Activated naive CD4-positive, alpha-beta T cell treated with anti-CD3 and anti-CD28 coated beads, Interleukin-2, amount 10 ng/mL, durations not matched to agents 5 hours and 36 hours (primary cell): ENCODE measurements at places on chromosomes 7 and 10. TPM values are rescaled to one million over a fixed set of nuclear protein-coding genes. Genes with fewer than 3 reads are reported as not detected.

CREB5 gene
- not detected for total RNA-seq

NPSR1 gene
- total RNA-seq, result not detected

ITPRID1 gene
- not detected for total RNA-seq

CFAP43 gene
- not detected for total RNA-seq

ZYX gene
- 169 TPM for total RNA-seq

EBF3 gene
- total RNA-seq, result not detected

ZNF804B gene
- not detected for total RNA-seq

SEMA4G gene
- total RNA-seq, result 2.4 TPM

ACHE gene
- not detected for total RNA-seq

PKD2L1 gene
- not detected for total RNA-seq

LRIT2 gene
- not detected for total RNA-seq

LRRC72 gene
- not detected for total RNA-seq

TMEM178B gene
- 2.6 TPM for total RNA-seq

MINDY4 gene
- 1.3 TPM for total RNA-seq

COL17A1 gene
- not detected for total RNA-seq

ANKRD61 gene
- not detected for total RNA-seq

PSMC2 gene
- total RNA-seq, result 103 TPM

AKR1C8 gene
- total RNA-seq, result 0.91 TPM

TNKS2 gene
- 38.4 TPM for total RNA-seq

OGDHL gene
- total RNA-seq, result 0.10 TPM

CFAP70 gene
- total RNA-seq, result 0.71 TPM

SORBS1 gene
- 0.35 TPM for total RNA-seq

DYDC2 gene
- total RNA-seq, result not detected

WDR86 gene
- total RNA-seq, result not detected

VWC2 gene
- total RNA-seq, result not detected

UCMA gene
- not detected for total RNA-seq

MALSU1 gene
- 41.7 TPM for total RNA-seq

CYP3A7 gene
- total RNA-seq, result not detected
